ENCODE measurements at places on chromosomes 4 and X.
A peak's percentile ranks its signal among the peaks of the same experiment; 100 is the strongest.

GRCh38 chr4:112119353-112119783 is 25.9 kb upstream of the FAM241A start:
- no peak for DNase-seq

DNA sequence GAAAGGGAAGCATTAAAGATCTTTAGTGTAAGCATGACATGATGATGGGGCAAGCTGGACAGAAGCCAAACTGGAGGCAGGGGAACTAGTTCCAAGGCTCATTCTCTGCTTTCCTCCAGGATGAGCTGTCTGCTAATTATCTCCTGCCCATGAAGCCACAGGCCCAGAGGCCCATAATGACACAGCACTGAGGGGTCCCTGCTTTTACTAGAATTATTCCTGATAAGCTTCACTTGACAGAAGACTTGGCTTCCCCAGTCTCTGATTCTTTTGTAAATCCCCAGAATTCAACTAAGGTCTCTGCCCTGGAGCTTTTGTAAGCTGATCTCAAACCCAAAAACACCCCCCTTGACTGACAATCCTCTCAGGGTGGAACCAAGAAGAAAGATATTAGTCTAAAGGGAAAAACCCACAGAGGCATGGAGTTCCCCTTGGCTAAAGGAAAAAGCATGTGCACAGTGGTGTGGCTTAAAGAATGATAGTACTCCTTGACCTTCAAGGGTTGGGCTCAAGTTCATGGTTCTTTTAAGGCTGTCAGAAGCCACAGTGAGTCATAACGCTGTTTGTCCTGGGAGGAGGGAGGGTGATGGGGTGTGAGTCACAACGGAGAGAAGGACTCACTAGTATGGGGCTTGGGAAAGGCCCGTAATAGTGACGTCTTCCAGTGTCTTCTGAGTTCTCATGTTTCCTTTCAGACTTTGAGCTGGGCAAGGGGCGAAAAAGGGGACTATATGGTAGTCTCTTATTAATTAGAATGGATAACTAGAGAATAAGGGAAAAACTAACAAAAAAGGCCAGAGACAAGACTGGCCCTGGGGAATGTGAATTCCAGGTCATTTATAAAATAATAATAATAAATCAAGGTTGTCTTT is 146.0 kb upstream of the CPEB2 start:
- DNase-seq, result peak; percentile 66

- DNase-seq, result no peak
Measured at GRCh38 chrX:134177527-134177926, 59.5 kb upstream of the CCDC160 start.

DNA sequence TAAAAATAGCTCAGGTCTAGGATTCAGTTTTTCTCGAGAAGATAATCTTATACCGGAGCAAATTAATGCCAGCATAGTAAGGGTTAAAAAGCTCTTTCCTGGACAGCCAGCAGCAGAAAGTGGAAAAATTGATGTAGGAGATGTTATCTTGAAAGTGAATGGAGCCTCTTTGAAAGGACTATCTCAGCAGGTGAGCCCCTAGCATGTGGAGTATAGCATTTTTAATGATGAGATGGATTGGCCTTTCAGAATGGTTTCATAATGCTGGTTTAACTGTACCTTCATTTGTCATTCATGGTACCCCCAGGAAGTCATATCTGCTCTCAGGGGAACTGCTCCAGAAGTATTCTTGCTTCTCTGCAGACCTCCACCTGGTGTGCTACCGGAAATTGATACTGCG is 79.4 kb downstream of the SLC10A6 start:
- DNase-seq, result no peak

DNA sequence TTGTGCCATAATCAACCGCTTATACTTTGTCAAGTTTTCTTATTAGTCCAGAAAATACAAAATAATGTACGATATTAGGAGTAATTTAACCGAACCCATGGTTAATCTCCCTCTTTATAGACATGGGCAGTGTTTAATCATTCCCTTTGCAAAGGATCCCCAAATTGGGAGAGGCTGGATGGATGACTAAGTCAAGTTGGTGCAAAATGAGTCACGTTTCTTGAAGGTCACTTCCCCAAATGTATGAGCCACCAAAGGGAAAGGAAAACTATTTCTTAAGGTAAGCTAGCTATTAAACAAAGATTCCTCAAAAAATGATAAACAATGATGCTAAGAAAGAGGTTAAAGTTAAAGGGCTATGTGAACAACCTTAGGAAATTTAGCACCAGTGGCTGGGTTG is 17.5 kb downstream of the MAML3 start:
- no peak for DNase-seq

DNA sequence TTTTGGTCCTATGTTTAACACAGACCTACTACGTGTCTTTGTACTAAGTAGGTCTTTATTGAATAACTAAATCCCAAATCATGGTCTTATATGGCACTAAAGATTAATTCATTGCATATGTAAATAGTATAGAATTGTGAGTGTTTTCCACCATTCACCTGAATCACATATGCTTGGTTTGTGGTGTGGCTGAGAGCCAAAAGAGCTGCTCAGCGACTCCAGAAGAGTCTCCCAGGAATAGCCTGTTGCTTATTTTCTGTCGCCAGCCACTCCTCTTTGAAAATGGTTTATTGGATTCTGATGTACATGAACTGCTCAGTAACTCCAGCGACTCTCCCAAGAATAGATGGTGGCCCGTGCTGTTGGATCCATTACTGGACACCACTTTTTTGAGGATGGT is 184.5 kb downstream of the CLCN4 start:
- no peak for DNase-seq

GRCh38 chrX:39145859-39146258 is 344.6 kb downstream of the MID1IP1 start:
- DNase-seq, result no peak

GRCh38 chr4:147839200-147839599 is 107.3 kb downstream of the ARHGAP10 start:
- DNase-seq, result no peak

- no peak for DNase-seq
Measured at GRCh38 chr4:164304861-164305260, 449.1 kb upstream of the SMIM31 start.

GRCh38 chrX:93932471-93933220 is 258.6 kb downstream of the FAM133A start:
- no peak for DNase-seq

DNA sequence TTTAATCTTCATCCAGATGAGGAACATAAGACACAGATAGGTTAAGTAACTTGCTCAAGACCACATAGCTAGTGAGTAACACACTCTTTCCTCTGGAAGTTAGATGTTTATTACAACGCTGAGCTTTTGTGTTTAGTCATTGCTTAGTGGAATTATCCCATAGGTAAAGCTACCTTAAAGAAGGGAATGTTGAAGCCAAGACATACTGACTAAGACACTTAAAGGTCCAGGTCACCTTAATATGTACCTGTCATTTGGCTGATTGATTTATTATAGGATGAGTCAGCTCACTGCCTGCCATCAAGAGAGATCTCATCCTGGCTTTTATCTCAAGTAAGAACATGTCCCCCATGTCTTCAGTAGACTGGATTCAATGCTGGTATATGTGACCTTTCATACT is 53.4 kb downstream of the KDR start:
- DNase-seq, result no peak

GRCh38 chr4:45062935-45063545 is 336.7 kb upstream of the GNPDA2 start:
- no peak for DNase-seq

GRCh38 chr4:24980740-24981139 is 50.0 kb downstream of the LGI2 start:
- DNase-seq, result no peak

DNA sequence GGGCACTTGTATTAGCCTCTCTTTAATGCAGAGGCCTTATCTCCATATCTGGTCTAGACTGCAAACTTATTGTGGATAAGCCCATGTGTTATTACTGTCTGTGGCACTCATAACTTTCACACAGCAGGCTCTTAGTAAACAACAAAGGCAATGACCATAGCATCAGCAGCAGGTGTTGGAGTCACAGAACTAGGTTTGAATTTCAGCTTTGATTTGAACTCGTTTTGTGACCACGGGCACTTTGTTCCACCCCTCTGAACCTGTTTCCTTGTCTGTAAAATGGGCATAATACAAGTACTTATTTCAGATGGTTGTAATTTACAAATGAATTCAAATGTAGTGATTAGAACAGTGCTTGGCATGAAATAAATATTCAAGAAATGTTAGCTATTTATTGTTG is 121.8 kb upstream of the C1GALT1C1 start:
- no peak for DNase-seq

- DNase-seq, result no peak
Measured at GRCh38 chr4:111842336-111842735, 302.9 kb upstream of the FAM241A start.

All from hematopoietic multipotent progenitor cell treated with erythropoietin and hydrocortisone succinate and interleukin-3 and kit ligand, for 6 days (in vitro differentiated cells).